ENCODE measurements at places on chromosomes 5 and 9. TPM values are rescaled to one million over a fixed set of nuclear protein-coding genes. Genes with fewer than 3 reads are reported as not detected.

The SLC36A3 gene
- total RNA-seq: not detected

The IL4 gene
- total RNA-seq: not detected

The CCNI2 gene
- not detected for total RNA-seq

The SVEP1 gene
- 43.5 TPM for total RNA-seq

The ECSCR gene
- total RNA-seq: 14.8 TPM

The FASTKD3 gene
- 4.4 TPM for total RNA-seq

The MZB1 gene
- total RNA-seq: 2.2 TPM

The FOXI1 gene
- total RNA-seq: not detected

The SERF1A gene
- total RNA-seq: 29.0 TPM

The TSSK1B gene
- not detected for total RNA-seq

The BARX1 gene
- total RNA-seq: not detected

DNA sequence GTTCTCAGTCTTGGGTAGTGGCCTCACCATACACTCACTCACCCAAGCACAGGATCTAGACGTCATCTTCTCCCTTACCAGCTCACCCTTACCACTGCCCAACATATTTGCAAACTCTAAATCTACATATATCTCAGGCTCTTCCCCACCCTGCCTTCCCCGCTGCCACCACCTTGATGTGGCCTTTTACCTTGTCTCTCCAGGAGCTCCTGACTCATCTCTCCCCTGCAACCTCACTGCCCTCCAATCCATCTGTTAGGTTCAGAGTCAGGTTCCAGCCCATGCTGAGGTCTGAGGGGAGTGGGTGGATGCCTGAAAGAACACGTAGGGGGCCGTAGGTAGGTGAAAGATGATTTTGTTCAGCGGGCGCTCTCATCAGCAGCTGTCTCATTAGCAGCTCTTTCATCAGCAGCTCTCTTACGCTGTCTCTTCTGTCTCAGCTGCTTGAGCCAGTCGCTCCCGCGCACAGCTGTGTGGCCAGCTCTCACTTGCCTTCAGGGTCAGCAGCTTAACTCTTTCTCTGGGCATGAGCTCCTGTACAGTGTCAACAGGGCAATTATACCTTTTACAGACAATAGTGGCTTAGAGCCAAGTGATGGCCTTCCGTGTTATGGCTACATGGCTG is 23.1 kb upstream of the CKMT2 start:
- DNase-seq: no peak

GRCh38 chr9:78874061-78874460 is 577.1 kb downstream of the PSAT1 start:
- no peak for DNase-seq

GRCh38 chr5:164345853-164346252 is 840.4 kb downstream of the MAT2B start:
- DNase-seq: no peak

DNA sequence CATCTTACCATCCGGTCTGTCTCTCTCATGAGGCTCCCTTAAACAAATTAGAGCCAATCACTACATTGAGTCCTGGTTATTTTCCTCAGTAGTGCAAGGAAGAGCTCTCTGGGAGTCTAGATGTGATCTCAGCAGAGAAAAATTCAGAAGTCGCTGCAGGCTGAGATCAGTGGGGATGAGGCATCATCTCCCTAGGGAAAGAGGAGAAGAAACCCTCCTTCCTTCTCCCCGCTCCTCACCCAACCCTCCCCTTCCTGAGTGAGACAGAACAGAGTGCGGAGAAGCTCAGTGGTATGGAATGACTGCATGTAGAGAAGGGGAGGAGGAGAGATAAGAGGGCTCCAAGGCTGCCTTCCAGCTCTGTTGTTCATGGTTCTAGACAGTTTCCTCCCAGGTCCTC is 80.5 kb downstream of the PAPPA start:
- no peak for DNase-seq

DNA sequence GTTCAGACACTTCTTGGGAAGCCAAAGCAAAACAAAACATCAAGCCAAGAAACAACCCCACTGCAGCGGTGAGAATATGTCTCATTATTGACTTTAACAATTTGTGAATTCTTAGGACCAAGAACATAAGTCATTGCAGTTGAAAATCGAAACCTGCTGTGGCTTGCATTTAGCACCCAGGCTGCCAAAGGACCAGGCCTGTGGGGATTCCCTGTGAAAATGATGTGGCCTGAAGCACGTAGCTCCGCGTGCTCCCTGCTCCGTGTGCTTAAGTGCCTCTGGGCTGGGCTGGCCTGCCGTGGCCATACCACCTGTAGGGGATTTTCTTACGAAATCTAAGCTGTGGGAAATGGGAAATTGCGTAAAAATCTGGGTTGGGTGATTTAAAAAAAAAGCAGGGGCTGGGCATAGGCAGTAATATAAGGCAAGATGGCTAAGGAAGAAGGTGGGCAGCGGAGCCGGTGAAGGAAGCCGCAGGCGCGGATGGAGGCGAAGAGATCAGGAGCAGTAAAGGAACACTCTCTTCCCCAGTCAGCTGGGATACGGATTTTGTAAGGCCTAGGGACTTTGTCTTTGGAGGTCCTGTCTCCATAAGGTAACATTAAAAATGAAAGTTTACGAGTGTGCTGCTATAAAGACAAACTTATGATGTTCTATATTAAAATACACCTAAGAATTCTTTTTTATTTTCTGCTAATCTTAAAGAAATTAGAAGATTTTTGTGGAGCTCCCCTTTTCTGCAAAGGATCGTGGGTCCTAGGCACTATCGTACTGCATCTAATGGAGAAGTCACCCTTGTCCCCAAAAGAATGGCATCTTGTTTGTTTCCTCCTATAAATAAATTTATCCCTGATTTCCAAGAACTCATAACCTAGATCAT is 189.6 kb upstream of the SEMA6A start:
- no peak for DNase-seq

- DNase-seq: peak; percentile 50
Measured at GRCh38 chr9:93084471-93084881, 11.5 kb upstream of the CARD19 start.

GRCh38 chr5:155080721-155081120 is 67.2 kb downstream of the KIF4B start:
- DNase-seq: no peak

DNA sequence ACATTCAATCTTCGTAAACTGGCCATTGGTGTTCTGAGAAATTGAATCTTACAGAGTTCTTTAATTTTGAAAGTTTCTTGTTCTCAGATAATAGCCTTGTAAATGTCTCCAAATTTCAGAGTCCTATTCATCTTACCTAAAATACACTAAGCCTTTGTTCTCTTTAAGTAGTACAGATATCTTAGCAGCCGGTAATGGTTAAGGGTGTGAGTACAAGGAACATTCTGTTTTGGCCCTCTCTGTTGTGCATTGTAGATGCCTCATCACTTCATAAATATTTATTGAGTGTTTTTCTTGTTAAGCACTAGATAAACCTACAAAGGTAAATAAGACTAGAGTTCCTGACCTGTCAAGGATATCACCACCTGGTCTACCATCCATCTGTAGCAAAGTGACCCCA is 35.2 kb downstream of the ZCCHC7 start:
- DNase-seq: no peak

GRCh38 chr5:127746756-127747155 is 43.6 kb downstream of the CCDC192 start:
- DNase-seq: no peak

GRCh38 chr5:234450-234849 is 16.3 kb downstream of the SDHA start:
- no peak for DNase-seq

DNA sequence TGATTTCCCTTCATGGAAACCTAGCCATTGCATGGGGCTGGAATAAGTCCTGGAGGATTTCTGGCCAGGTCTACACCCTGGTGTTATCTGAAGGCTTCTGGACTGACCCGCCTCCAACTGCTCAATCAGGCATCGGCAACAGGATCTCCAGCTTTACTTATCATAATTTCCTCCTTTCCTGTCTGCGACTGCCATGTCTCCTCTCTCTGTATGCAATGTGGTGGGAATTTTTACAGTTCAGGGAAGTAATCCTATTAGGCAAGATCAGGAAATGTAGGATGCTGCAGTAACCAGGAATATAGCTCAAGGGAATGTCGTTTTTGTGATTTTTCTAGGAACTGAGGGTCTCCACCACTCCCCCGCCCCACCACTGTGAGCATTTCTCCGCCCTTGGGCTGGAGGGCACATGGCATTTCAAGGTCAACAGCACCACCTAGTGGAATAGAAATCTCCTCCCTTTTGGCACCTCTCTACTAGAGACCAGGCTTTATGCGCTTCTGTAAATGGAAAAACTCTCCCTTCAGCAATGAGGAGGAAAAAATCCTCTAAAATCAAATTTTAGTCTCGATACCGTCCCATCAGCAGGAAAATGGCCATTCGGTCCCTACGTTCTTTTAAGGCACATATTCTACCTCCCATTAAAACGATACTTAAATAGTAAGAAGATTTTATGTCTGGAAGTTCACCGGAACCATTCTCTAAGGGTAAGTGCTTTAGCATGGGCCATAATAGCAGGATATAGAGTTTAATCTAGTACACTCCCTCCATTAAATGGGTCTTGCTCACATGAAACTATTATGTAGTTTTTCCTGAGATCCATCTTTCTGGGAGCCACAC is 93.0 kb downstream of the YTHDC2 start:
- DNase-seq: no peak

DNA sequence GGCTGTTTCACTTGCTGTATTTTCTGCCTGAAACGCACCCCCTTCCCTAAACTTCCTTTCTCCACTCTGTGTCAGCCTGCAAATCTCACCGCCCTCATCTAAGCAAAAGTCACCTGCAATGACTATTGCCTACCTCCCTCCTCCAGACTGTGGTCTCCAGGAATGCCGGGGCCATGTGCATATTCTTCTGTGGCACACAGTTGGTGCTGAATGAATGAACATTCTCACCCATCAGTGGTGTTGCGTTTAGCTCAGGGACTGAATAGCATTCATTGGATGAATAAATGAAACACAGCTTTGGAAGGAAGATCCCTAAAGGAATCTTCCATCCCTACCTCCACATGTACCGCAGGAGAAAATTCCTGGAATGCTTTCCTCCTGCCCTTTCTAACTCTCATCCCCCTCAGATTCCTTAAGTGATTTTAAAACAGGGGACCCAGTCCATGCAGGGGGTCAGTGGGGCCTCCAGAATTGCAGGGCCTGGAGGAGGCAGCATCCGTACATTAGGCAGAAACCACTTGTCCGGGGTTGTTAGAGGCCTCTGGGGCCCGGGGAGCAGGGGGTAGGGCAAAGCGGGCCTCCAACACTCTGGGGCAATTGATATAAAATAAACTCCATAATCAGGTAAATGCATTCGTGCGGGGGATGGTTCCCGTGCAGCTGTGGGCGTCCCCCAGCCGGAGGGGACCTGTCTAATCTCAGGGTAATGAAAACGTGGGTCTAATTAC is 28.3 kb upstream of the PTGS1 start:
- peak; percentile 46 for DNase-seq

DNA sequence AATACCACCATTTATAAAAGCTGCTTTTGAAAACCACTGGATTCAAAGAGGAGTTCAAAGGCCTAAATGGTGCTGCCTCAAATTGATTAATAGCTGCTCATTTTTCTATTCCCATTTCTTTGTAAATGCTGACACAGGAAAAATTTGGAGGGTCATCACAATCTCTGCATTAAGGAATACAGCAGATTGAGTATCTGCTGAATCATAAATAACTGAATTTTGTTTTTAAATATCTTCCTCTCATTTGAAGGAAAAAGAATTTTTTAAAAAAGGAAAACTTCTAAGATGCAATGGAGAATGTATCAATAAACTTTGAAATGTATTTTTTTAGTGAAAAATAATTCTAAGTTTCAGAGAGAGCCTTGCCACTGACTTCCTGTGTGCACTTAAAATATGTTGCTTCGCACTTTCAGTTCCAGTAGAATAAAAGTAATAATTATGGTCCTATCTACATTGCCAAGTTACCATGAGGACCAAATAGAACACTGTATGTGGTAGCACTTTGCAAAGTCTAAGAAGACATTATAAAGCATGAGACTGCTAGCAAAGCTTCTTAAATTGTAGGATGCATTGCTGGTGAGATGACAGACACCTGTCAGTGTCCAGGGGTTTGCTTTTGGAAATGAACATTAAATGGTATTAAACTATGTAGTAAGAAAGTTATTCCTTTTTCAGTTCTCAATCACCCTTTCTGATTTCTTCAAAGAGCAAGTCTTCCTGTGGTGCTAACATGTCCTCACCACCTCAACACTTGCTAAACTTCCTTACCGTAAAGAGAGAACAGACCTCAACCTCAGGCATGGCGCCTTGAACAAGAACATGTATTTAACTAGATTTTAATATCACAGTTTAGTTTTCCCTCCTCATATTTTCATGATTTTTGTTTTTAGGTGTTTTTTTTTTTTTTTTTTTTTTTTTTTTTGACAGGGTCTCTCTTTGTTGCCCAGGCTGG is 555.1 kb downstream of the EBF1 start:
- no peak for DNase-seq

GRCh38 chr9:37449862-37450632 is 15.2 kb downstream of the ZBTB5 start:
- DNase-seq: no peak

GRCh38 chr9:81103597-81104471 is 585.5 kb downstream of the TLE1 start:
- DNase-seq: no peak

DNA sequence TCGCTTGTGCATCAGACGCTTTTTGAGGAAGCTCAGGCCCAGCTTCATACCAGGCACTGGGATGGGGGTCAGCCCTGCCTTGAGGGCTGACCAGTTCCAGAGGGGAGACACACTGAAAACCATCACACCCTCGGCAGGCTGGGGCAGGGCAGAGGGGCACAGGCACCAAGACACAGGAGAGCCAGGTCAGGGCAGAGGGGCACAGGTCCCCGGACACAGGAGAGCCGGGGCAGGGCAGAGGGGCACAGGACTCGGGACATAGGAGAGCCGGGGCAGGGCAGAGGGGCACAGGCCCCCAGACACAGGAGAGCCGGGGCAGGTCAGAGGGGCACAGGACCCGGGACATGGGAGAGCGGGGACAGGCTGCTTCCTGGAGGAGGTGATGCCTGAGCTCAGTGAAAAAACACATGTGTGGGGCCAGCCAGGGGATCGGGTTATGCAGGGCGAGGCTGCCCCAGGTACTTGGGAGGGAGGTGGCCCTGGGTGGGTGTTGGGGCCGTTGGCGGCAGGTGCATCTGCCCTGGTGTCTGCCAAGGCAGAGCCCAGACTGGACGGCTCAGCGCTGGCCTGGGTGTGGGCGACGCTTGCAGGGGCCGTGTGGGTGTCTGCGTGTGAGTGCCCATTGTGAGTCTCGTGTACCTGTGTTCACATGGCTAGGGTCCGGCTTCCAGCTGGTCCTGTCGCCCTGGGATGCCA is 15.1 kb upstream of the SLC2A6 start:
- DNase-seq: no peak

- peak; percentile 46 for DNase-seq
Measured at GRCh38 chr9:126791406-126792230, 13.2 kb upstream of the ZBTB43 start.

DNA sequence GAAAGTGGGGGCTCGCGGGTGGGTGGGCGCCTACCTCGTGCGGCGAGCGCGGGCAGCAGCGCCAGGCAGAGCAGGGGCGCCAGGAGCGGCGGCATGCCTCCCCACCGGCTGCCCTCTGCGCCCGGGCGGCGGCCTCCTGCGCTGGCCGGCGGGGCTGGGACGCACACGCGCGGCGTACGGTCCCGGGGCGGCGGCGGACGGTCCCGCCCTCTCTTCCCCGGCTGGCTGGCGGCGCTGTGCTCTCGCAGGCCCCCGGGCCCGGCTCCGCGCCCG is 220 bp downstream of the NOTCH1 start:
- DNase-seq: no peak

GRCh38 chr5:107915176-107915812 is 244.6 kb upstream of the EFNA5 start:
- DNase-seq: no peak

GRCh38 chr9:101458963-101459631 is 23.5 kb upstream of the ALDOB start:
- no peak for DNase-seq

GRCh38 chr5:119312403-119312802 is 43.4 kb upstream of the TNFAIP8 start:
- no peak for DNase-seq
